ENCODE measurements at places on chromosomes 16 and 17.

- no peak for DNase-seq
These were observed 26.2 kb downstream of the SLC39A11 start for GRCh38 chr17:73066148-73066884.

GRCh38 chr17:82242698-82242976, 13.8 kb downstream of the SLC16A3 start:
- DNase-seq = no peak

GRCh38 chr16:6722786-6723185, 609.9 kb upstream of the RBFOX1 start:
- no peak for DNase-seq

- no peak for DNase-seq
These were observed 152.9 kb downstream of the CLEC16A start for GRCh38 chr16:11097094-11097786.

DNA sequence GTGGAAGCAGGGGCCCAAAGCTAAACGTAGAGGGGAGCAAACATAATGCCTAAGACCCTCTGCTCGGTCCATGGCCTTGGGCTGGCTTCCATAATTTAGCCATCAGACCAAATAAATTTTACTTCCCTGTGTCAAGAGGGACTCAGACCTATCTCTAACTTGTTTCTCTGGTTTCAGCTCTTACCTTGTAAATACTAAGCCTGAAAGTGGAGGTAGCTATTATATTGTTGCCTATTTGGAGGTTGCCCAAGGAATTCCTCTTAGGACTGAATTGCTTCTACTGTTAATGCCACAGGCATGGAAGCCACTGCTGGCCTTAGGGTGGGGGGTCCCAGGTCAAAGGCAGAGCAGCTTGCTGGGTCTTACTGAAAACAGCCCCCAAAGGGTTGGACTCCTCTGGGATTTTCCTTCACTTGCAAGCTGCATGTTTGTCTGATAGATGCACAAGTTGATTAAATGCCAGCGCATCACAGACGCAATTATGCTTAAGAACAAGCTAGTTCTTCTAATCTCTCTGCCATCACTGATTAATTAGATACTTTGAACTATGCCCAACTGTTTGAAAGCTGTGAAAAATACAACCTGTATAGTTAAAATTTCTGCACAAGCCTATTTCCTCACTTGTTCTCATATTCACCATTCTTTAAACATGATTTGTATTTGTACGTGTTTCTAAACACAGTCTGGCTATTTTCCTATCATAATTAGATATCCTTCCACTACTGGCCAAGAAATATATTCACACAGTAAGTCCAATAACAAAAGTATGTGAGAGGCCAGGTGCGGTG, 67.9 kb upstream of the HAS3 start:
- DNase-seq = no peak

GRCh38 chr16:54447576-54448440, 161.2 kb upstream of the IRX3 start:
- peak; percentile 15 for DNase-seq
